ENCODE measurements at places on chromosomes 4 and X. TPM values are rescaled to one million over a fixed set of nuclear protein-coding genes. Genes with fewer than 3 reads are reported as not detected.
A peak's percentile ranks its signal among the peaks of the same experiment; 100 is the strongest.

GRCh38 chrX:9280831-9281230 lies 184.0 kb upstream of the TBL1X start:
- no peak for DNase-seq

DNA sequence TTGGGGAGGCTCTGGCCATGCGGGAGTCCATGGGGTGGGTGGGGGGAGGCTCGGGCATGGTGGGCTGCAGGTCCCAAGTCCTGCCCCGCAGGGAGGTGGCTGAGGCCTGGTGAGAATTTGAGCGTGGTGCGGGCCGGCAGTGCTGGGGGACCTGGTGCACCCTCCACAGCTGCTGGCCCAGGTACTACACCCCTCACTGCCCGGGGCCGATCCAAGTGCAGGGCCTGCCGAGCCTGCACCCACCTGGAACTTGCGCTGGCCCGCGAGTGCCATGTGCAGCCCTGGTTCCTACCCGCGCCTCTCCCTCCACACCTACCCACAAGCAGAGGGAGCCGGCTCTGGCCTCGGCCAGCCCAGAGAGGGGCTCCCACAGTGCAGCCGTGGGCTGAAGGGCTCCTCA lies 5.7 kb upstream of the SPANXN2 start:
- DNase-seq, result no peak

DNA sequence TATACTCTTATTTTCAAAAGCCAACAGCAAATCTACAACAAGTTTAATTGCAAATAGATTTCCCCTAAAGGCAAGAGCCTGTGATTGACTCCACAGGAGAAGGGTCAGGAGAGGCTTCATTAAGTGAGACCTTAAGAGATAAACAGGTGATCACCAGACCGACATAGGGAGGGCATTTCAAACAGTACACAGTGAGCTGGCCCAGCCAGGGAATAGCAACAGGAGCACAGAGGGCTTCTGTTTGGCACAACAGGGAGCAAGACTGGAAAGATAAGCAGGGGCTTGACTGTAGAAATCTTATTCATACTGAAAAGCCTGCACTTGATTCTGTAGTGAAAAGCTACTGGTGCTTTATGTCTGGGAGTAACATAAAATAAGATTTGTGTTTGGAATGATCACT lies 3.9 kb downstream of the RUFY3 start:
- DNase-seq, result no peak

NDUFC1 gene
- 52.9 TPM for polyA plus RNA-seq

CENPI gene
- 5.0 TPM for polyA plus RNA-seq

GRCh38 chr4:165866019-165866650 lies 6.9 kb upstream of the TLL1 start:
- no peak for DNase-seq

DNA sequence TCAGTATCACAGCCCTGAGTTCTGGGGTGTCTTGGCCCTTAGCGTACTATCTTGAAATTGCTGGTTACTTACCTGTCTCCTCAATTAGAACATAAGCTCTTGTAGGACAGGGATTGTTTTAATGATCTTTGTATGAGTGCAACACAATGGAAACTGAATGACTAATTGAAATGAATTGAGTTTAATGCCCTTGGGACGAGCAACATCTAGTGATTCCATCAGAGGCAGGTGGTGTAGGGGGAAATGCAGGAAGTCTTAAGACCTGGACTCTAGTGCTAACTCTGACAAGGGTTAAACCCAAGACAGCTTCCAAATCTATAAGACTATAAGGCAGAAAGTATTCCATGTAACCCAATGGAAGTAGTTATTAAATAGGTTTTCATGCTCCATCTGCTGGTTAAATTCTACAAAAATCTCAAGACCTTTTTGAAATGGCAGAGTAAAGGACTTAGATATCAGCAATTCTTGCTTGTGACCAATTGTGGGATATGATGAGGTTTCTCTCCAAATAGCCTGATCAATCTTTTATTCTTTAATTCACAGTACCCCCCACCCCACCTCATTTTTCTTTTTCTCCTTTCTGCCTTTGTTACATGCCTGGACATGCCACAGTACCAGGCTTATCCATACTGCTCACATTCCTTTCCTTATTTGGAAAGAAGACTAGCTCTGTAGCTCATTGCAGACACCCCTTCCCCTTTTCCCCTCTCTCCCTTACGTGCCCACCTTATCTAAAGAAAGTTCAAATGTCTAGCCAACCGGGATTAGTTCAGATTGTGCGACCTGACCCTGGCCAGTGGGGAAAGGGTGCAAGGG lies 340.8 kb downstream of the PAPSS1 start:
- DNase-seq, result no peak

DNA sequence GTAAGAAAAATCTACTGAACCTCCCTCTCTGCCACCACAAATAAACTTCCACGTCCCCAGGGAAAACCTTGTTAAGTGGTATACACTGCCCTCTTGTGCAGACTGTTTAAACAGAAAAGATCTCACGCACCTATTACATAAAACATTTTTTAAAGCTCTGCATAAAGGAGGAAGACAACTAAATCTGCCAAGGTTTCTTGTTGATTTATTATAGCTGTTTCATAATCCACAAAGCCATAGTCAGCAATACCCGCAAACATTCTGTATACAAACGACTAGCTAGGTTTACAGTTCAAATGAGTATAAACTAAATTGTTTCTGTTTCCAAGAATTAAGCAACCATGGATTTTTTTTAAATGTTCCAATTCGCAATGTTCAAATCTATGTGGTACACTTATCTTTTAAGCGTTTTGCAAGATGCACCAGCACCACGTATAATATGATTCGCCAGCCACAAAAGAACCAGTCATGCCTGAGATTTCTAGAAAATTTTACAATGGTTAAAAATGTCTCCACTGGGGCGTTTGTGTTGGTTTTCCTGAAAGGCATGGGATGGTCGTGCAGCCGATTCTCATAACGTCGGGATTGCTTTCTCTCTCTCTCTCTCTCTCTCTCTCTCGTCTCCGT lies 164.6 kb downstream of the PRKX start:
- peak; percentile 62 for DNase-seq

DNA sequence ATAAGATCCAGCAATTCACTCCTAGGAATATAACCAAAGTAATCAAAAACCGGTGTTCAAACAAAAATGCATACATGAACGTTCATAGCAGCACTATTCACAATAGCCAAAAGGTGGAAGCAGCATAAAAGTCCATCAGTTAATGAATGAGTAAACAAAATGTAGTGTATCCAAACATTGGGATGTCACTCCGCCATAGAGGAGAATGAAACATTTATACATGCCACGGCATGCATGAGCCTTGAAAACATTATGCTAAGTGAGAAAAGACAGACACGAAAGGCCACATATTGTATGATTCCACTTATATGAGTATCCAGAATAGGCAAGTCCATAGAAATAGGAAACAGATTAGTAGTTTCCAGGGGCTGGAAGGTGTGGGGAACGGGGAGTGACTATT lies 11.0 kb upstream of the PDLIM3 start:
- DNase-seq, result no peak

GRCh38 chr4:26937567-26937966 lies 76.9 kb downstream of the STIM2 start:
- DNase-seq, result no peak

CSAG2 gene
- polyA plus RNA-seq, result not detected

GRCh38 chr4:44988011-44988410 lies 261.7 kb upstream of the GNPDA2 start:
- no peak for DNase-seq

DNA sequence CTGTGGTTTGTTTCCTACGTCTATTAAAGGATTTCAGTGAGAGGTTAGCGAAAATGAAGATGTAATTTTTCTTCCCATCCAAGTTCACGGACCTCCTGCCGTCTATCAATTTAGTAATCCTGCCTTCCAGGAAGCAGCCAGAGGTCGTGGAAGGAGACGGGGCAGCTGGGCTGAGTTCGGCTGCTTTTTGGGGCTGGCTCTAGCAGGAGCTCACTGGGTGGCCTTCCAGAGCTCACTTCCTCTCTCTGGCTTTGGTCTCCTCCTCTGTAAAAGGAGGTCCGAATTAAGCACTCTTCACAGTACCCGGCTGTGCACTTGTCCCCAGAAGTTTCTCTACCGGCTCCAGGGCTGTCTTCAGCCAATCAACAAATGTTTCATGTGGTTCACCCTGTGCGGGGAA lies 295.4 kb downstream of the BCOR start:
- DNase-seq, result no peak

SLC6A8 gene
- polyA plus RNA-seq, result 12.3 TPM

- DNase-seq, result no peak
These were observed 19.8 kb upstream of the SORCS2 start for GRCh38 chr4:7172508-7172907.

DNA sequence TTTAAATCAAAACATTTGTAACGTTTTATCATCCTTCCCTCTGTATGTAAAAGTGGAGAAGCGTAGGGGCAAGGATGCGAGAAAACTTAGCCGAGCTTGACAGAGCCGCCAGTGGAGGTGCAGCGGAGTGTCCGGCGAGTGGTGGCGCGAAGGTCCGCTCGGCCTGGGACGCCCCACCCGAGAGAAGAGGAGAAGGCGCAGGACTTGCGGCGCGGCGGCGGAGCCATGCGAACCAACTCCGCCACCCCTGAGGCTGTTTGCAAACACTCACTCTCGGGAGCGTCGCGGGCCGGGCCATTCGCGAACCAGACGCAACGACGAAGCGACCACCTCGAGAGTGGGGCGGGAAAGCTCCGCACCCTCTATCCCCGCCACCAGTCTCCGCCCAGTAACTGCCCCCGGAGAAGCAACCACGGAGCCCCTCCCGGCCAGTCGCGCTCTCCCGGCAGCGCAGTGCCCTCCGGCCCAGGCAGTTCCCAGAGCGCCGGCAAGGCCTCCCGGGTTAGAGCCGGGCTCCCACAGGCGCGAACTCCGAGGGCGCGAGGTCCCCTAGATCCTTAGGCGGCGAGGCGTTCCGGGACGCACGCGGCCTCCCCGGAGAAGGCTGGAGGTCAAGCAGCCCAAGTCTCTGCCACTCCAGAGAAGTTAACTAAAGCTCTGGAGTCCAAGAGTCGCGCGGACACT lies 2.3 kb upstream of the MAB21L2 start:
- DNase-seq, result no peak

GRCh38 chrX:40031911-40032310 lies 65.8 kb downstream of the BCOR start:
- no peak for DNase-seq

DNA sequence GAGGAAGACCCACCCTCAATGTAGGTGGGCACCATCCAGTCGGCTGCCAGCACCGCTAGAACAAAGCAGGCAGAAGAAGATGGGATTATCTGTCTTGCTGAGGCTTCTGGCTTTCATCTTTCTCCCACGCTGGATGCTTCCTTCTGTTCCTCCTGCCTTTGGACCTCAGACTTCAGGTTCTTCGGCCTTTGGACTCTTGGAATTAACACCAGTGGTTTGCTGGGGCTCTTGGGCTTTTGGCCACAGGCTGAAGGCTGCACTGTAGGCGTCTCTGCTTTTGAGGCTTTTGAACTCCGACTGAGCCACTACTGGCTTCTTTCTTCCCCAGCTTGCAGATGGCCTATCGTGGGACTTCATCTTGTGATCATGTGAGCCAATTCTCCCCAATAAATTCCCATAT lies 55.1 kb downstream of the PDLIM5 start:
- DNase-seq, result no peak

DNA sequence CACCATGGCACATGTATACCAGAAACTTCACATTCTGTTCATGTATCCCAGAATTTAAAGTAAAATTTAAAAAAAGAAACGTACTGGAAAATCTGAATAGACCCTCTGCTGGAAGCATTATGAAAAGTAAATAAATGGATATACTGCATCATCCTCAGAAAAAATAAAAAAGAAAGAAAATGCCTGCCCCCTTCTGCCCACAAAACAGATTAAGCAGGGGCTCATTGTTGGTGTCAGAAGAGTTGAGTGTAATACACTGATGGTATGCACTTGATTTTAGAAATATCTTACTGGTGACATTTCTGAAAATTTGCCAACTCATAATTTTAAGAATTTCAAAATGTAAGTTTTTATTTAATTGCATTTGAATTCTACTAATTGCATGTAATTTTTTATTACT lies 77.8 kb downstream of the LRP2BP start:
- DNase-seq, result no peak

DNA sequence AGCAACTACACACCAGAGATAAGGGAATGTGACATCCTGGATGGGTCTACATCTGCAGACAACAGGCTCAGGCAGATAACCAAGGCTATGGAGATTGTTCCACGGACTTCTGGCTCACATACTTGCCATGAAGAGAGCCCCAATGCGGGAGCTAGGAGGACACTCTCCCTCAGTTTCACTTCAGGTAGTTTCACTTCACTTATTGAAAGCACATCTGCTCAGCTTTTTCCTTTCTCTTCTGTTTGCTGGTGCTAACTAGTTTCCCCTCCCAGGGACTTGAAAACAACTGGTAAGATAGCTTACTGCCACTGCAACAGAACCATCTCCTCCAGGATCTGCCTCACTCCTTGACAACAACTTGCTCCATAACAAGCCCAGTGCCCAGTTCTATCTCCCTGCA lies 1.4 kb upstream of the CT47C1 start:
- DNase-seq, result no peak

DNA sequence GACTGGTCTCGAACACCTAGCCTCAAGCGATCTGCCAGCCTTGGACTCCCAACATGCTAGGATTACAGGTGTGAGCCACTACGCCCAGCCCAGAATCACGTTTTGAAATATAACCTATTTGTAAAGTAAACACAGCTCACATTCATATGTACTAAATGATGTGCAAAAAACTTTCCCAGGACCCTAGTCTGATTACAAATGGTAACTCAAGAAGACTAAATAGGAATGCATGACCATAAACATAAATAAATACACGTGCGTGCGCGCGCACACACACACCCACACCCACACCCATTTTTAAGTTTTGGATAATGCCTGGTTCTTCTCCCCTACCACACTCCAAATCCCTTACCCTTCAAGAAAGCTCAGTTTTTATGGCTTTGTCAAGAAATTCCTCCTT lies 163.9 kb downstream of the NR3C2 start:
- DNase-seq, result no peak

DNA sequence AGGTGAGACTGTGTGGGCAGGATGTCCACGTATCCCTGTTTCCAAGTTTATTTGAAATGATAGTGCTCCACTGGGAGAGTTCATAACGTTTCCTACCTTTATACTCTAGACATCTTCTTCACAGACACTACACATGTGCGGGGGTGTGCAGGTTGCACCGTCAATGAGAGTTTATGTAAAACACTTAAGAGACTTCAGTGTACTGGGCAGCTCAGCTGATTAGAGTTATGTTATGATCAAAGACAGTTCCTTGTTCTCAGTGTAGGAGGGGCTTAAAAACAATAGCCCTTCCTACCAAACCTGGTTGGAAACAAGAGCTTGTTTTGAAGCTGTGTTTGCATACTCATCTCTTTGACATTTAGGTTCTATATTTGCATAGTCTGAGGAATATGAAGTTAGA lies 326.9 kb upstream of the AGA start:
- DNase-seq, result no peak

CDKL5 gene
- 9.6 TPM for polyA plus RNA-seq

NXF2 gene
- polyA plus RNA-seq, result not detected

GRCh38 chr4:150033901-150034300 lies 44.3 kb upstream of the DCLK2 start:
- DNase-seq, result peak; percentile 66

CORIN gene
- 31.1 TPM for polyA plus RNA-seq

DNA sequence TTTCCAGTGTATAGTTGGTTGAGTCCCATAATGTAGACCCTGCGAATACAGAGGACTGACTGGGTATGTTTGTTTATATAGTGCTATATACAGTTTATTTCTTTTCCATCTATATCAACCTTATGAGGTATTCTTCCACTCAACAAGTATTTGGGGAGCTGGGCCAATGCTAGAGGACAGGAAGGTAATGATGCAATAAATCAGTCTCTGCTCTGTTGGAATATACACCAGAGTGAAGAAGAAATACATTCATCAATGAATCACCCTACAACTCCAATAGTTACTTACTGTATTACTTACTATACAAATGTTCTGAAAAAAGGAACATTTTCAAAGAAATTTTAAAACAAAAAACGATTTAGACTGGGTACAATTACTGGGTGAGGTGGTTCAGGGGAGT lies 2.1 kb upstream of the ARSJ start:
- DNase-seq, result no peak
